ENCODE measurements at places on chromosomes 16 and 17.

- DNase-seq = no peak
These were observed 36.8 kb downstream of the ATP2C2 start for GRCh38 chr16:84404936-84405639.

DNA sequence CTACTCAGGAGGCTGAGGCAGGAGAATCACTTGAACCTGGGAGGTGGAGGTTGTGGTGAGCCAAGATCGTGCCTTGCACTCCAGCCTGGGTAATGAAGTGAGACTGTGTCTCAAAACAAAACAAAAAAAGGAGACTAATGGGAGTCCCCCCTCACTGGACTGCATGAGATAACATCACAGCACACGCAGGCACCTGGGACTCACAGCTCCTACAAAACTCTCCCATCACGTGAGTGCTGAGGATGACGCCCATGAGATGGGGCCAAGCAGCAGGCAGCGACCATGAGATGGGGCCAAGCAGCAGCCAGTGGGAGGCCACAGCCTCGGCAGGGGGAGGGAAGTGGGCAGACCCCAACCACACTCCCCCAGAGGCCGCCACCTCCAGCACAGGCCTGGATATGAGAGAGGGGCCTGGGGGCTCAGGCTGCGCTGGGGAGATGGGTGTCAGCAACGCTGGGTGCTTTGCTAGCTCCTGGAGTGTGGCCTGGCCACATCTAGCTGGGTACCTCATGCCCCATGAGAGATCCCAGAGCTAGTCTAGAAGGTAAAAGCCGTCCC lies 15.4 kb downstream of the DNAAF8 start:
- no peak for DNase-seq

DNA sequence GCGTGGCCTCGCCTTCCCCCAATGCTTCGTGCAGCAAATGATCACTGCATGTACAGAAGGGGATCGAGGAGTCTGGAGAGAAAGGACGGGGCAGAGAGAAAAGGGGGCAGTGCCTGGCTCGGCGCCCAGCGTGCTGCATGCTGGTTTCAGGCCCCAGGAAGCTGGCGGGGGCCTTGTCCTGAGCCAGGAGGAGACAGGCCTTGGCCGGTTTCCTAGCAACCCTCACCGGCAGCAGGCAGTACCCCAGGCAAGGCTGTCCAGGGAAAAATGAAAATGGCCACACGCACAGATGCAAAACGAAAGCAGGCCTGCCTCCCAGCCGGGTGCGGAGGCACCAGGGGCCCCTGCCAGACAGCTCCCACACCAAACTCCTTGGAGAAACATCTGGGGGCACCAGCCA lies 126.3 kb downstream of the ZFHX3 start:
- no peak for DNase-seq

DNA sequence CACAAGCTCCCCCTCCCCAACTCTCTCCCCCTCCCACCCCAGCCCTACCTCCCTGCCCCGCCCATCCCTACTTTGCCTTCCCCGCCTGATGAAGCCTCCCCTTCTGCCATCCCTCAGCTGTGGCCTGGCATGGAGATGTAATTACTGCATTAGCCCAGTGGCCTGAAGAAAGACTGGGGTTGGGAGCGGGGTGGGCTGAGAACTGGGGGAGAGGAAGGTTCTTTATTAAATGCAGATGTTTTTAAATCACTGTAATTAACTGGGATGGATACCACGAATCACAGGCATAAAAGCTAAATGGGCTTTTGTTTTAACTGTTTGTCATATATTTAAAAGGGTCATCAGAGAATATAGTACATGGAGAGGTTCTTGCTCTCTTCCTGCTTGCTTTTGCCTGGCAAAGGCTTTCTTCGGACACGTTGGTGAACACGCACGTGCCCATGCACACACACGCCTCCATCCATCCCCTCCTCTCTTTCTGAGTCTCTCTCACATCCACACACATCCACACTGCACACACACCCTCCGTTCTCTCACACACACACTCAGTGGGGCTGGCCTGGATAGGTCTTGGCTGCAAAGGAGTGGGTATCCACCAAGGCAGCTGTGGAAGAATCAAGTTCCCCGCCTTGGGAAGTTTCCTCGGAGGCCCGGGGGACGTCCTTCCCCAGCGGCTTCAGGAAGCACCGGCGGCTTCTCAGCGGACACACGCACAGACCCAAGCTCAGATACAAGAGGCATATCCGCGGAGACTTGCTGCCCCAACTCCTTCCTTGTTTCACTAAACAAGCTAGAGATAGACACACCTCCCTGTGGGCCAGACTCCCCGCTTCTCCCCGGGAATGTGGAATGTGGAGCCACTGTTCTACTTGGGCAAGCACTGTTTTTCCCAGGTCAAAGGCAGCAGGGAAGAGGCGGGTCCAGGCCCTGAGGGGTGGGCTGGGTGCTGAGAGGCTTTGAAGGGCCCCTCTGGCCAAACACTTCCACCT lies 27.4 kb upstream of the TNRC6C start:
- DNase-seq = no peak

- DNase-seq = no peak
These were observed at the start of gene ARHGAP44 for GRCh38 chr17:12789481-12790248. Gene ARHGAP44 (plus strand): TSS chr17:12789498. CDS start chr17:12789839, 341 bp downstream.

GRCh38 chr17:31428111-31428510 lies 36.6 kb downstream of the RAB11FIP4 start:
- no peak for DNase-seq

GRCh38 chr16:19113577-19114358 lies at the start of gene ITPRIPL2:
Gene ITPRIPL2 (plus strand): TSS chr16:19113964. CDS start chr16:19114462, 498 bp downstream.
- no peak for DNase-seq

- DNase-seq = no peak
These were observed 115.8 kb downstream of the MSI2 start for GRCh38 chr17:57372156-57372555.

GRCh38 chr17:76873856-76874255 lies 5.7 kb downstream of the MGAT5B start:
- no peak for DNase-seq

DNA sequence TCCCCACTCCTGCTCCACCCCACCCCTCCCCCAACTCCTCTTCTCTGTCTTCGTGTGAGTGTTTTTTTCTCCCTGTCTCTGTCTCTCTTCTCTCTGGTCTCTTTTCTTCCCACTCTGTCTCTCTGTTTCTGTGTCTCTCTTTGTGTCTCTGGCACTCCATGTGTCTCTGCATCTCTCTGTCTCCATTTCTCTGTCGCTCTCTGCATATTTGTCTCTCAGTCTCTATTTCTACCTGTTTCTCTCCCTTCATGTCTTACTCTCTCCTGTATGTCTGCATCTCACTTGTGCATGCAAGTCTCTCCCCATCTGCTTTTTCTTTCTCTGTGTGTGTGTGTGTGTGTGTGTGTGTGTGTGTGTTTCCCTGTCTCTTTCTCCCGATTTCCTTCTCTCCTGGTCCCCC lies 68.2 kb downstream of the LYRM1 start:
- no peak for DNase-seq

DNA sequence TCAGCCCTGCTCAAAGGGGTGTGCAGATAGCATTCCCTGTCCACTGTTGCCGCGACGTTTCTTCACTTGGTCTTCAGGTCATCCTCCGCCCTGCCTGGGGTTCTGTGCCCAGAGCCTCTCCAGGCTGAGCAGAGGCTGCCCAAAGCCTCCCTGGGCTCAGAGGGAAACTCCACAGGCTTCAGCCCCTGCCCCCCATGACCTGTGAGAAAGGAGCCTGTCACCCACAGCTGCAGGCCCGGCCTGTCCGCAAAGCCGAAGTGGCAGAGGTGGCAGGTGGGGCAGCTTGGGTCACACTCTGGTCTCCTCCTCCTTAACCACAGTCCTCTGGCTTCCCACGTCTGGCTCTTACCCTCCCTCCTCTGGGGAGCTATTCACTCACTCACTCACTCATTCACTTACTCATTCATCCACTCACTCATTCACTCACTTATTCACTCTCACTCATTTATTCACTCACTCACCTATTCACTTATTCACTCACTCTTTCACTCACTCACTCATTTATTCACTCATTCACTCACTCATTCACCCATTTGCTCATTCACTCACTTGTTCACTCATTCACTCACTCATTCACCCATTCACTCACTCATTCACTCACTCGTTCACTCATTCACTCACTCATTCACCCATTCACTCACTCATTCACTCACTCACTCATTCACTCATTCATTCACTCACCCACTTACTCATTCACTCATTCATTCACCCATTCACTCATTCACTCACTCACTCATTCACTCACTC lies 7.1 kb upstream of the CPSF4L start:
- no peak for DNase-seq

Measured in stimulated activated CD4-positive, alpha-beta T cell treated with anti-CD3 and anti-CD28 coated beads, Interleukin-1b, Interleukin-23, amount 100 ng/mL, for 1 hour (primary cell).